ENCODE measurements at places on chromosomes 1 and 21.

- DNase-seq = no peak
Measured at GRCh38 chr1:67766141-67766978, 66.9 kb downstream of the GNG12 start.

DNA sequence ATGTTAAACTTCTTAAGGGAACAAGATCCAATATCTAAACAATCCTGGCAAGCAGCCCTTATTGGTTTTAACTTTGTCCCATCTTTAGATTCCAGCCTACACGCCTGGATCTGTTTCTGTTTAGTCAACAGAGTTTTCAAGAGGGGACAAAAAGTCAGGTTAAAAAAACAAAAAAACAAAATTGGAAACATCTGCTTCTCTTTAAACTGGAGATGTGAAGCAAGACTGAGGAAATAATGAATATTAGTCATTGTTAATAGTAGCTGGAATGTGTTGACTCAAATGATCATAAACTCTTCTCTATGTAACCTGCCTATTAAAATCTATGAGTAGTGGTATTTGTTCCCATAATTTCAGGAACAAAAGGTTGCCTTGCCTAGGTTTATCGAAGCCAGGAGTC, 55.0 kb downstream of the NID1 start:
- no peak for DNase-seq

- no peak for DNase-seq
Measured at GRCh38 chr1:70411360-70411844, 334 bp downstream of the CTH start.

GRCh38 chr1:224872832-224873433, 56.5 kb upstream of the DNAH14 start:
- DNase-seq = no peak

DNA sequence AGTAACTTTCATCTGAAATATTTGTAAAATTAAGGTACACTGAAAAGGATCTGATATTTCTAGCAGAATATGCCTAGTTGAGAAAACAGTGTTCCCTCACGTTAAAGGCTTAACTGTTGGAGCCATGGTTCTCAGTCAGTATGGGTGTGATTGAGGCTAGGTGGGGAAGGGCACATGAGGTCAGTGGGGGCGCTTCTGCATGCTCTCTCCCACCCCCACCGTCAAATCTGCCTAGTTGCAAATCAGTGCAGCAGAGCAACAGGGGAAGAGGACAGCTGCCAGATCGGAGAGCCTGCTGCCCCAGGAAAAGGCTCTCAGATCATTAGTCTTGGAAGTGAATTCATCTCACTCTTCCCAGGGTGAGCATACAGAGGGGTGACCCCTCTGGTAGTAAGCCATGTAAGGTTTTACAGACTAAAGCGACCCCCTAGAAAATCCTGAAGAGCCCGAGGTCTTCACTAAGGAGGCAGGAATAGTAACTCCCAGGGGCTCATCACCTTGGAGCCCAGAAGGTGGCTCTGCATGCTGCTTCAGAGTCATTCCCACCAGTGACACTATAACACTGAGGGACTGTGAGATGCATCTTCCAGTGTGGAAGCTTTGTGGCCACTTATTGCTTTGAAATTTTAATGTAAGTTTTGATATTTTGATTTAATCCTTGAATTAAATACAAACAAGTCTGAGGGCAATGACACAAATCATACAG, 83.1 kb upstream of the BARHL2 start:
- DNase-seq = no peak

DNA sequence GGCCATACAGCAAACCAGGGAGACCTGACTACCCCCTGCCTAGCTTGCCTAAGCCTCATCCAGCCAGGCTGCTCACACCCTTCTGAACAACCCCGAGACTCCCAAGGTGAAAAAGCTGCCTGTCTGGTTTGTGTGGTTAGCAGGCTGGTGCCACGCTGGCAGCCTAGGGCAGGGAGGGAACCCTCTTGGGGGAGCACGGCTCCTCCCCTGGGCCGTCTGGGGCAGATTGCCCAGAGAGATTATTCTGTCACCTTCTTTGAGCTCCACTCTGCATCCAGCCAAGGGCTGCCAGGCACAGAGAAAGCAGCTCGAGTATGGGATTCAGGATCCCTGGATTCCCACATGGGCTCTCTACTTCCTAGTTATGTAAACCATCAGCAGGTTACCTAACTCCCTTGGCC, 27.5 kb upstream of the TCEA3 start:
- DNase-seq = no peak

DNA sequence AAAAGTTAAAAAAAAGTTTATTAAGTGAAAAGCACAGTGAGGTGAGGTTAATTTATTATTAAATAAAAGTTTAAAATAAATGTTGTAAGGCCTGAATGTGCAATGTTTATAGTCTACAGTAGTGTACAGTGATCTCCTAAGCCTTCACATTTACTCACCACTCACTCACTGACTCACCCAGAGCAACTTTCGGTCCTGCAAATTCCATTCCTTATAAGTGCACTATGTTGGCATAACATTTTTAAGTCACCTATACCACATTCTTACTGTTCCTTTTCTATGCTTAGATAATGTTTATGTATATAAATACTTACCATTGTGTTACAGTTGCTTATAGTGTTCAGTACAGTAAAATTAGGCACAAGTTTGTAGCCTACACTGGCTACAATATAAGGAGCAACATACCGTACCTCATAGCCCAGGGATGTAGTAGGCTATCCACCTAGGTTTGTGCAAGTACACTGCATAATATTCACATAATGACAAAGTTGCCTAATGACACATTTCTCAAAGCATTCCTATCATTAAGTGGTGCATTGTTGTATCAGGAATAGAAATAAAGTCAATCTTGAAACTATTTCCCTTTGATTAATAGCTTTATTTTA, 426.5 kb upstream of the BRINP3 start:
- DNase-seq = no peak

- no peak for DNase-seq
Measured at GRCh38 chr1:206714331-206715058, 29.8 kb downstream of the MAPKAPK2 start.

DNA sequence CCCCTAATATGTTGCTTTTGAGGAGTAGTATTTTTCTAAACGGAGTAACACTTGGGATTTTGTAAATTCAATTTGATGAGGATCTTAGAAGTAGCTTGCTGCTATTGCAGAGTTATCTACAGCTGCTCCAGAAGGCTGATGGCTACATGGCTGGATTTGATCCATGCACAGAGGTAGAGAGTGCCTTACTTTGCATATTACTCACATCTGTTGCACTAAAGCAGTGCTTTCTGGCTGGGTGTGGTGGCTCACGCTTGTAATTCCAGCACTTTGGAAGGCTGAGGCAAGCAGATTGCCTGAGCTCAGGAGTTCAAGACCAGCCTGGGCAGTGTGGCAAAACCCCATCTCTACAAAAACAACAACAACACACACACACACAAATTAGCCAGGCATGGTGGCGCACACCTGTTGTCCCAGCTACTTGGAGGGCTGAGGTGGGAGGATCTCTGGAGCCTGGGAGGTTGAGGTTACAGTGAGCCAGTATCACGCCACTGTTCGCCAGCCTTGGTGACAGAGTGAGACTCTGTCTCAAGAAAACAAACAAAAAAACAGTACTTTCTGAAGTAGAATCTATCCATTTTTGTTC, 24.6 kb downstream of the RALGPS2 start:
- DNase-seq = no peak

DNA sequence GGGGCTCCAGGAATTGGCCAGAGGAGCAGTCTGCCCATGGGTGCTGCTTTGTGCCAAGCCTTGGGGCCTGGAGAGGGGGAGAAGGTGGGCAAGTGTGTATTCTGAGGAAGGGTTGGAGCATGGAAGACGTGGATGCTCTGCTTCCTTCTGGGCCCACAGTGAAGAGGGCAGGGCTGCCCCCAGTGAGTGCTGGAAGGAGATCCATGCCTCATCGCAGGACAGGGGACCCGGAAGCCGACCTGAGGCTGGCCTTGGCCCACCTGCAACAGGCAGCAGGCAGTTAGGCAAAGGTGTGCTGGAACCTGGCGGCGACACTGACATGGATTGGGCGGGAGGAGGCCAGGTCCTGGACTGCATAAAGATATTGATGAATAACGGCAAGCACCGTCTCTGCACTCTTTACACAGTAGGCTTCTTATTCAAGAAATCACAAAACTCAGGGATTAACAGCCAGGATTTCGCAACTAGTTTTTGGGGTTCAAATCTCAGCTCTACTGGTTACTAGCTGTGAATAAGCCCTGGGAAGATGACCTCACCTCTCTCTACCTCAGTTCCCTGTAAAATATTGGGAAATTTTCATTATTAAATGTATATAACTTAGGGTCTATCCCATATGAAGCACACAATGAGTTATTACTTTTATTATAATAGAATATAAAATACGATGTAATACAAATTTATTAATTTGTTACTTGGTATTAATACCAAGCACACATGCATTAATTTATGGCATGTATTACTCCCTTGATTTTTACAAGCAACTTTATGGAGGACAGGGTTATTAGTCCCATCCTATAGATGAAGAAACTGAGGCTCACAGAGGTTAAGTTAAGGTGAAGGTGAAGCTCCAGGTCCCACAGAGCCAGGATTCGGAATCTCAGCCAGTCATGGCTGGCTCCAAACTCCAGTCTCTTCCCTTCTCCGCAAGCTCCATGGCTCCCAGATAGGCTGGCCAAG, 62.3 kb downstream of the DHRS3 start:
- no peak for DNase-seq

DNA sequence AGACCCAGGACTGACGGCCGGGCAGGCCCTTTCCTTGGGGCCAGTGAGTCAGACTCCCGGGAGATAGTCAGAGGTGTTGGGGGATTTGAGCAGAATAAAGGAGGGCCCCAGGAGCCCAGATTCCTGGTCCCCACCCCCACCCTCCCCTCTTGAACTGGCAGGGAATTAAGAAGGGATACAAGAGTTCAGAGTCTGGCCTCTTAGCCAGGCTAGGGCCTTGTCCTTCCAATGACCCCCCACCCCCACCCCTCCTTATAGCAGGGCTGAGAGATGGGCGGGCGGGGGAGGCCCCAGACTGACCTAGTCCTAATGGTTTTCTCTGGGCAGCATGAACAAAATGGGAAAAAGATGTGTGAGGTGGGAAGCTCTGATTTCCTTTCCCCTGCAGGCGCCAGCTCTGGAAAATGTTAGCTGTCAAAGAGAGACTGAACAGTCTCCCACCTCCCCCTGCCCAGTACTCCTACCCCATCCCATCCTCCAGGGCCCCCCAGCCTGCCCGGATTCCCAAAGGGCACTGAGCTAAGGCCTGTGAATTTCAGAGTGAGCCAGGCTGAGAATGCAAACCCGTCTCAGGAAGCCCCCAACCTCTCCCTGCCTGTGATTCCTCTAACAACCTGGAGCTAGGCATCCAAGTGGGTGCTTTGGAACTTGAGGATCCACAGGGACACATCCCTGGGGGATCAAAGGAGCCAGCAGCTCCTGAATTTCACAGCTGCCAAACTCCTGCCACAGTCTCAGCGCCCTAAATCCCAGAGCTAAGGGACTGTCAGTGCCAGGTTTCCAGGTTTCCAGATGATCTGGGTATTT, 5.8 kb upstream of the CRABP2 start:
- DNase-seq = no peak

GRCh38 chr1:193025218-193025617, 33.9 kb downstream of the UCHL5 start:
- DNase-seq = no peak

DNA sequence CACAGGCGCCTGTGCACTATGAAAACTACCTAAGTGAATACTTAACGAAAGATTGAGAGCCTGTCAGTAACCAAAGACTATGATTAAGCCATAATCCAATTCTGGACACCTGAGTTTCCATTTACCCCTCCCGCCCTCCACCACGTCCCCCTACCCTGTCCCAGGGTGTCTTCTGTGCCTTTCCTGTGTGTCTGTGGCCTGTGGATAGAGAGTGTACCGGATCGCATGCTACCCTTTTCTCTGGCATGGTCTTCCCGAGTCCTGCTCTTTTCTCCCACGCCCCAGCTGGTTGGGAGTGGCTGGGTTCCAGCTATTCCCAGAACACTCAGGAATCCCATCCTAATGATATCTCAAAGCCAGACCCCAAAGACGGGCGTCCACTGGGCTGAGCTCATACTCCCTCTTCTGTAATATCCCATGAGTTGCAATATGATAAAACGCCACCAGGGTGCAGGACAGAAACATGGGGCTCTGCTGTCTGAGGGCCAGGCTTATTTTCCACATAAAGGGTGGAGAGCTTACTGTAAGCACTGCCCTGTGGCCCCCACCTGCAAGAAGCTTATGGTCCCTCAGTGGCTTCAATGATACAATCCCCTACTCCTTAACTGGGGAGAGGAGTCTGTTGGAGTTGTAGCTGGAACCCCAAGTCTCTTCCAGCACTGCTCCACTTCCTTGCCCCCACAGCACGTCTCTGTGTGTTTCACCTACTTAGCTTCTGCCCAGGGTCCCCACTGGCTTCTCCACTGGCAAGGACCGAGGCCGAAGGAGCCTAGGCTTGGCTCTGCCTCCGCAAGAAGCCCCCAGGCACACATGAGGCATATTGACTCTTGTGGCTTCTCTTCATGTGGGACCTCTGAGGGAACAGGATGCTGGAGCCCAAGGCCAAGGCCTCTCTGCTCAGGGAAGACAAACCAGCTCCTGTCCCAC, 17.6 kb upstream of the ALX3 start:
- no peak for DNase-seq

- no peak for DNase-seq
Measured at GRCh38 chr1:170340308-170340707, 191.7 kb upstream of the GORAB start.

GRCh38 chr1:3863231-3863935, 6.1 kb downstream of the DFFB start:
- DNase-seq = no peak

DNA sequence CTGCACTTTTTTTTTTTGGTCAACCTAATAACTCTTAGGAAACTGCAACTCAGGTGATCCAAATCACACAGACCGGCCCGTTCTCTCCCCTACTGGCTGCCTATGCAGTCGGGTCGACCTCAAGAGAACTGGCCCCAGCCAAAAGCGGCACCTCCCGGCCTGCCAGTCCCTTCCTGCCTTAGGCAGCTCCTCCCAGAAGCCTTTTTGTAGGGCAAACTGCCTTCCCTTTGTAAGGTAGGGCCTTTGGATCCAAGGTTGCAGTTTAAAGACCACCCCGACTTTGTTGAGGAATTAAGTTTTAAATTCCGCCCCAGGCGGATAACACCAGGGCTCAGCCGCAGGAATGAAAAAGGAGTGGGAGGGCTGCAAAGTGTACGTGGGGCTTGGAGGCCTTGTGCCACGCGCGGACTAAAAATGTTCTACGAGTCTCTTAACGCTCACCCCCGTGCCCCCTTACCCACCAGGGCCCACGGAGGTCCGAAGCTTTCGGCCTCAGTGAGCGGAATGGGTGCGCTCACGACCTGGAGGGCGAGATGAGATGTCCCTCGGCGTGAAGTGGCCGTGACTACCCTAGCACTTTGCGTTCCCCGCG, 642 bp upstream of the ST3GAL3 start:
- DNase-seq = no peak

- DNase-seq = no peak
Measured at GRCh38 chr1:8061210-8061609, 35.1 kb upstream of the ERRFI1 start.

GRCh38 chr21:42560517-42561179, 47.0 kb downstream of the SLC37A1 start:
- no peak for DNase-seq

- DNase-seq = no peak
Measured at GRCh38 chr1:206449565-206449964, 20.7 kb upstream of the IKBKE start.

GRCh38 chr1:1068517-1069055, 5.5 kb downstream of the RNF223 start:
- no peak for DNase-seq

GRCh38 chr1:211339631-211340041, 13.0 kb downstream of the TRAF5 start:
- DNase-seq = no peak

Data from NCI-H1436 treated with DMSO at 0.1 percent for 48 hours (cell line).